Amniotic epithelial cell (primary cell): ENCODE measurements at places on chromosomes 6 and 20.

GRCh38 chr6:157163434-157164159 is 159.7 kb downstream of the TMEM242 start:
- no peak for DNase-seq

DNA sequence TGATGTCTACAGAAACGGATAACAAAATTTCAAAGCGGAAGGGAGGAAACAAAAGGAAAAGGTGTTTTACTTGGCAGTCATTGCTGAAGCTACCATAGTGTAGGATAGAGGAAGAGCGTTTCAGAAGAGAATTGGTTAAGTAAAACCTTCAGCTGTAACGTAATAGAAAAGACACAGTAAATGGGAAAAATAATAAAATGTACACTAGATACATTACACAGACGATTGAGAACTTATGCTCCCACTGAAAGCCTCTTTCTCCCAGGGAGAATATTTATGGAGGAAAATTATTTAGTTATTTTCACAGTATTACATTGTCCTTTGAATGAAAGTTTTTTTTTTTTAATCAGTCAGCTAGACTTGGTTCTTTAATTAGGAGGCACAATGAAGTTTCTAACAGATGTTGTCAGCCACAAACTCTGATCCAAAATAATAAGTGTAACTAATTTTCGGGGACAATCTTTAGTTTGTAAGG is 90.7 kb upstream of the PRDM1 start:
- DNase-seq, result no peak

DNA sequence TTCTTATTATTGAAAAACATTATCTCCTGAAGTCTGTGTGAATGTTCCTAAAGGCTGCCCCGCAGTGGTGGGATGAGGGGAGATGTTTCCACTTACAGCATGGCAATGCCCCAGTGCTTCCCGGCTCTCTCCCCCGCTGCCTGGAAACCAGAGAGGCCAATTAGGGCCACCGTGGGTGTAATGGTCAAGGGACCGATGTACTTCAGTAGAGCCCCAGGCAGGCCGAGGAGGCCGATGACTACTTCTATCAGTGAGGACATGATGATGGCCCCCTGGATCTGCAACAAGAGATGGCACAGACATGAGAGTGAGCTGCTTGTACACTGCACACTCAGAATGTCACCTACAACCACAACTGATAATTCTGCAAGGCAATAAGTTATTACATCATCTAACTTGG is 117.8 kb downstream of the SLC23A2 start:
- DNase-seq, result no peak

GRCh38 chr6:73028893-73029450 is 196.3 kb downstream of the KHDC1L start:
- peak; percentile 29 for DNase-seq

- no peak for DNase-seq
Measured at GRCh38 chr6:20069021-20069522, 143.2 kb downstream of the MBOAT1 start.

DNA sequence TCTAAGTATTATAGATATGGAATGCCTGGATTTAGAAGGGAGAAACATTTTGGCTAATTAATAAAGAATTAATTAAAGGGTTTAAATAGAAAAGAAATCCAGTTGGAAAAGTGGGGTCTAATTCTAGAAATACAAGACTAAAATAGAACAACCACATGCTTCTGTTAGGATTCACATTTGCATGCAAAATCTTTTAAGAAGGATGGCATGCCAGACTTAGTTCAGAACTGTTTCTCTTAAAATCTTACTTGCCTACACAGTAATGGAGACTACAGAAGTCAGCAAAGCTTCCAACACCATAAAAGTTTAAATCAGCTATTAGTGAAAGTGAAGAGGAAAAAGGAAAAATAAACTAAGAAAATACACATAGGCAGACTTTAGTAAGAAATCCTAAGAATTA is 32.7 kb upstream of the KATNA1 start:
- DNase-seq, result no peak
